ENCODE measurements at places on chromosomes 12 and 14. TPM values are rescaled to one million over a fixed set of nuclear protein-coding genes. Genes with fewer than 3 reads are reported as not detected.

Gene SDR9C7
- 0.12 TPM for total RNA-seq

Gene ESR2
- total RNA-seq = 1.4 TPM

GRCh38 chr12:123071099-123071800, 79.6 kb downstream of the PITPNM2 start:
- peak; percentile 77 for DNase-seq
- H3K4me1 ChIP-seq = peaks cover 91% of the 10 kb centered on the region
- no peak overlapping the region for H3K4me3 ChIP-seq
- H3K27me3 ChIP-seq = no peaks in the 10 kb centered on the region
- peak overlapping the region; percentile 86 for H3K27ac ChIP-seq
- H3K36me3 ChIP-seq = no peaks in the 10 kb centered on the region

Gene TMEM253
- total RNA-seq = 0.40 TPM

Gene CLEC9A
- total RNA-seq = not detected
